Stromal cell of bone marrow (primary cell): ENCODE measurements at places on chromosomes 5 and 9.

DNA sequence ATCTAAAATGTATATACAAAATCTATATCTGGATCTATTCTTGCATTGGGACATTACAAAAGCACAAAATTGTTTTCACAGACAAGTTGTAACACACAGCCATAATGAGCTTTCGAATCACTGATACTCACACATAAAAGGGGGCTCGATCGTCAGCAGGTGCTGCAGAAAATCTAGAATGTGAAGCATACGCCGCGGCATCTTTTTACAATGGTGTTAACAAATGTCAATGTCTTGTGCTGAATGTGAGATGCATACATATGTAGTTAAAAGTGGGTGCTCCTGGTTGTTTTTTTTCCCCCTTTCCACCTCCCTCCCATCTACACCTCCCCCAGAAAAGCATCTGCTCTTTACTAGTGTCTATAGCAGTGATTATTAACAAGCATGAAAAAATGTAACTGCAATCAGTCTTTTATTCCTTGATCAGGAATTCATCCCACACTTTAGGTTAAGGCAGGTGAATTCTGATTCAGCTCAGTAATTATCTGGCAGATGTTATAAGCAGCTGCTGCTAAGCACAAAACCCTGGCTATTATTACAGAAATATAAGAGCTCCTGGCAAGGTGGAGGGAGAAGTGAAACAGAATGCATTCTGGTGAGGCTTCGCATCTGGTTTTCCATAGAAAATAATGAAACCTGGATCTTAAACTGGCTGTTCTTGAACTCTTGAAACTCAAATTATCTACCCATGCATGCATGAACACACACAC, 114.1 kb downstream of the MPDZ start:
- DNase-seq = no peak

DNA sequence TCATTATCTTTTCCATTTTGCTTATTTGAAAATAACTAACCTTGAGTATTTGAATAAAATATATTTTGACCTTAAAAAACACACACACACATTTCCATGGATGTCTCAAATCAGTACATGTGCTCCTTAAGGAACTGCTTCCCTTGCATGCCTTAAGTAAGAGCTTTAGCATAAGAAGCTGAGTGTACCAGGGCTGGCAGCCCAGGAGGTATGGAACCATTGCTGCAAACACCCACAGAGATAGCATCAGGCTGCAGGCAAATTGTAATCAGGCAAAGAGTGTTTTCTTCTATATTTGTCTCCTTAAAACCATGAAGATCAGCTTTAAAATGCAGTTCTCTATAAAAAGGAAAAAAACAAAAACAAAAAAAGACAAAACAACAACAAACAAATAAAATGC, 160.6 kb downstream of the PLK2 start:
- no peak for DNase-seq

DNA sequence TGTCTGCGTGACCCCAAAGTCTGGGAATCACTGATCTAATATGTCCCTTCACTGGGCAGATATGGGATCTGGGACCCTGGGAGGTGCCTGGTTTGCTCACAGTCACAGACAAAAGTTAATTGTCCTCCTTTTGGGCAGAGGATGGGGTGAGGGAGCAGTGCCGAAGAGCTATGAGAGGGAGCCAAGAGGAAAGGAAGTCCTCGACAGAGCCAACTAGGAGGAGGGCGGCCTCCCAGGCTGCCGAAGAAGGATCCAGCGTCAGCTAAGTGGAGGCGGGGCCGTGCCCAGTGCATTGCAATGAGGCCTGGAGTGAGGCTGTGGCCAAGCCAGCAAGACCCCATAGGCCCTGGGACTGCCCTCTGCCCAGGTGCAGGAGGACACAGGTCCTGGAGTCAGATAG, 11.4 kb downstream of the AIF1L start:
- no peak for DNase-seq

GRCh38 chr9:95528908-95529502, 12.2 kb upstream of the PTCH1 start:
- DNase-seq = no peak

DNA sequence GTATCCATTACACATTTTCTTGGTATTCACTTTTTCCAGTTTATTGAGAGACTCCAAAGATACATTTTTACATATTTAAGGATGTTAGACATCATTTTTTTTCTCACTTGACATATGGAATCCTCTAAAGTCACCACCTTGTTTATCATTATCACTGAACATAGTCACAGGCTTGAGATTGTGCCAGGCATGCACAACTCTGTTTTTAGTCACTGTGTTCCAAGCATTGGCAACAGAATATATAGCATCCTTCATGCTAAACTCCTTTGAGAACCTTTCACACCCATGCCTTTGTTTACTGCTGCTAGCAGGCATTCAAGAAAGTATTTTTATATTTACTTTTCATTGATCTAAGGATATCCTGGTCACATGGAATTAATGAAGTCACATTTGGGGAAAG, 668.6 kb upstream of the ARRDC3 start:
- DNase-seq = no peak

DNA sequence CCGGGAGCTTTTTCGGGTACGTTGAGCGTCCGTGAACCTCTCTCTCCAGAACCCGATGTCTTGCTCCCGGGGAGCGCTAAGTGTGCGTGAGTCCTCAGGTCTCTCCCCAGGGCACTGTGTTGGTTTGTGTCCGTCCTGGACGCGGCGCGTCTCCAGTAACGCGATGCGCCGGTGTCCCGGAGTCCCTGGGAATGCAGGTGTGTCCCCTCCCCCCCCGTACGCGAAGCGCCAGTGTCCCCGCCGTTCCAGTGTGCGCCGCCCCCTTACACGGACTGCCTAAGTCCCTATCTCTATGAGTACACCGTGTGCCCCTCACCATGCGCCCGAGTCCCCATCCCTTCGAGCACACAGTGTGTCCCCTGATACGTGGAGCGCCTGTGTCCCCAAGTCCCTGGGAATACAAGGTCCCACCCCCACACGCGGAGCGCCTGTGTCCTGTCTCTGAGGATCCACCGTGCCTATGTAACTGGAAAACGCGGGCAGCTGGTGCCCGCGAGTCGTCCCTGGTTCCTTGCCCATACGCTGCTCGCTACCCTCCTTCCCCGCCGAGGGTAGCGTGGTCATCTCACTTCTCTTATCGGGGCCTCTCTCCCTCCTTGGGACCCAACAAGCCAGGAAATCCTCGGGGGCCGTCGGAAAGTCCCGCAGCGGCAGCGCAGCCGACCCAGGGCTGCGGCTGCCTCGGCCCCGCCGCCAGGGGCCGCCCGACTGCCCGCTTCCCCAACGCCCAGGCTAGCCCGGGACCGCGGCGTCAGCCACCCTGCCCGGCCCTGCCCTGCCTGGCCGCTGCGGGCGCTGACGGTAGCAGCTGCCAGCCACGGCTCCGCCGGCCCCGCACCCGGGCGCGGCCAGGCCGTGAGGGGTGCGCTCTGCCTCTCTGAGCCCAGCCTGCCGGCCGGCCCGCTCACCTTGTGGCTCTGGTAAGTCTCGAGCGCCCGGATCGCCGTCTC, 709 bp downstream of the ELL2 start:
- DNase-seq = peak; percentile 70
